ENCODE measurements at places on chromosomes 6 and 20. TPM values are rescaled to one million over a fixed set of nuclear protein-coding genes. Genes with fewer than 3 reads are reported as not detected.

The RSPH4A gene
- 0.20 TPM for total RNA-seq

The CALHM4 gene
- total RNA-seq, result not detected

The NELFE gene
- total RNA-seq, result 79.4 TPM

The MYLIP gene
- 2.4 TPM for total RNA-seq

The ASIP gene
- not detected for total RNA-seq

The PPP1R16B gene
- total RNA-seq, result 0.08 TPM

The DUSP15 gene
- total RNA-seq, result 1.0 TPM

The TGM2 gene
- 542 TPM for total RNA-seq

The CST5 gene
- total RNA-seq, result not detected

The NDUFAF5 gene
- total RNA-seq, result 33.6 TPM

The STMN3 gene
- total RNA-seq, result 9.1 TPM

The CDH22 gene
- not detected for total RNA-seq

The LY6G6C gene
- total RNA-seq, result not detected

The SLPI gene
- total RNA-seq, result 15.1 TPM

The NOTCH4 gene
- total RNA-seq, result 0.76 TPM

The FNDC11 gene
- total RNA-seq, result 0.25 TPM

The IRF4 gene
- total RNA-seq, result 0.25 TPM

The SIRPG gene
- total RNA-seq, result not detected

The MAFB gene
- 0.15 TPM for total RNA-seq

The CFAP206 gene
- total RNA-seq, result 0.06 TPM

The PAQR8 gene
- total RNA-seq, result 1.3 TPM

The BFSP1 gene
- total RNA-seq, result 4.6 TPM

The TAGAP gene
- not detected for total RNA-seq

The REPS1 gene
- 28.0 TPM for total RNA-seq

The CDH4 gene
- 5.8 TPM for total RNA-seq

The DZANK1 gene
- total RNA-seq, result 2.7 TPM

The AVP gene
- not detected for total RNA-seq

The KIAA1755 gene
- 0.21 TPM for total RNA-seq

The VSTM2L gene
- 18.5 TPM for total RNA-seq

The MUC21 gene
- total RNA-seq, result not detected

The GSTA3 gene
- not detected for total RNA-seq

The GHRH gene
- total RNA-seq, result not detected
